ENCODE measurements at places on chromosomes 7 and 10.
A peak's percentile ranks its signal among the peaks of the same experiment; 100 is the strongest.

DNA sequence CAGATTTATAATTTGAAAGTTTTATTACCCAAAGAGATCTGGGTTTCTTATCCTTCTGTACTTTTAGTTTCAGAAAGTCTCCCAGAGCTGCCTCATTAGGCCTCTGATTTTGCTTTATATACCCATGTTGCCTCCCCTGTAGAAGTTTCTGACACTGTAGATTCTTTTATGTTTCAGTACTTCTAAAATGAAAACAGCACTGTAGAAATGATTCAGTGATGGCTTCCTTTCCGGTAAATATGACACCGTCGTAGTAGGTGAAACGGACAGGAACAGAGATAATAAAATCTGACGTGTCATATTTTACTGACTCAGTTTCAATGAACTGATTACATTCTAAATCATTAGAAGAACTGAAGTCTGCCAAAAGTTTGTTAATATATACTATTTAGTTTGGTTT, 272.7 kb downstream of the TWIST1 start:
- no peak for DNase-seq

DNA sequence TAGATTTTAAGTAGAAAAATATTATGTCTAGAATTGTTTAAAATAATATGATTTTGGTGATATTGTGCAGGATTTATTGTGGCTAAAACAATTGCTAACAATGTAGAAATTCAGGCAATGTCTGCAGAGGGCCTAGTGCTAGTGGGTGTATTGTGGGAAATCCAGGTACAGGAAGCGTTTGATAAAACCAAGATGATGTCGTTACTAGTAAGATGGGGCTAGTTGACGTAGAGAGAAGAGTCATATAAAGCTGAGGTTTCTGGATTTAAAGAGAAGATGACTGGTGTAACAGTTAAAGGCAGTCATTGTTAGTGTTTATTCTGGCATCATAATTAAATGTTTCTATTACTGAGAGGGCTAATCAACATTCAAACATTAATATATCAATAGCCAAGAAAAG, 43.5 kb downstream of the ADK start:
- no peak for DNase-seq

DNA sequence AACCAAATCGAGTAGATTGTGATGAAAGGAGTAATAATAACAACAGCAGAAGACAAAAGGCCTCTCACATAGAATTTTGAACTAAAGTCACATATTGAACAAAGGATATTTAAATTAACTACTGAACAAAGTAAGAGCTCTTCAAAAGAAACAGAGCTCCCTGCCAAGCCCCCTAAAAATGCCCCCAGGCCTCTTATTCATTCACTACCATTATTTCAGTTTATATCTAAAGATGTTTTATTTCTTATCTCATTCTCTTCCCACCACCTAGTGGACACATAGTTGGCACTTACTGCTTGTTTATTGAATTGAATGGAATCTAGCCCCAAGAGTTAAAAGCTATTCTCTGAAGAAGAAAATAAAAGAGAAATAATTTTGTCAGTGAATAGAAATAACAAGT, 37.4 kb downstream of the VCL start:
- no peak for DNase-seq

GRCh38 chr7:100407285-100408180, 21.0 kb downstream of the ZCWPW1 start:
- peak; percentile 89 for DNase-seq

DNA sequence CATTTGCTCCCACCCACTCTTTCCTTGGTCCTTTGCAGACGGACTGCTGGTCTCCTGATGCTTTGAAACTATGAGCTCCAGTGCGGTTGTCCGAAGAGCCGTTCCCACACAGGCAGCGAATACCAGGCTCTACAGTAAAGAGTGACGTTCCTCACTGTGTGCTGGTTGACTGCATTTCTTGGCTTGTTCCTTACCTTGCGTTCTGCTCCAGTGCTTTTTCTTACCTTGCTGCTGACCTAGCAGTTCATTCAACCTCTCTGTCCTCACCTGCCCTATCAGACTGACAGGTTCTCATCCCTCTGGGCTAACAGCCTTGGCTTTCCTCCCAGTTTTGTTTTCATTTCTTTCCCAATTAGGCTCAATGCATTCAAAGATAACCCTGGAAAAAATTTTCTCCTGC, 214.8 kb downstream of the TMEM178B start:
- DNase-seq: no peak

DNA sequence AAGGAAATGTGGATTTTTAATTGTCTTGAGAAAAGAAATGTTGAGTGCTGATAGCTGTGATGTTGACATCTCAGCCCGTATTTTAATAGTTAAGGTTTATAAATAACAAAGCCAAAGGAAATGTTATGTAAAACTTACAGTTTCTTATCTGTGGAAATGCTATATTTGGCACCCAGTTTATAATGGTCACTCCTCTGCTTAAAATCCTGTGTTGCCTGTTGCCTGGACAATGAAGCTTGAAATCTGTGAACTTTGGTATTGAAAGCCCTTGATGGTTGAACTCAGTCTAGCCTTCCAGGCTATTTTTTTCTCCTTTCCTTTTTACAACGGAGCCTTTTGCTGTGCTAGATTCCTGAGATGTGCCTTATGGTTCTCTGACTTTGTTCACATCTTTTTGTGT, 46.5 kb downstream of the MCU start:
- DNase-seq: no peak

DNA sequence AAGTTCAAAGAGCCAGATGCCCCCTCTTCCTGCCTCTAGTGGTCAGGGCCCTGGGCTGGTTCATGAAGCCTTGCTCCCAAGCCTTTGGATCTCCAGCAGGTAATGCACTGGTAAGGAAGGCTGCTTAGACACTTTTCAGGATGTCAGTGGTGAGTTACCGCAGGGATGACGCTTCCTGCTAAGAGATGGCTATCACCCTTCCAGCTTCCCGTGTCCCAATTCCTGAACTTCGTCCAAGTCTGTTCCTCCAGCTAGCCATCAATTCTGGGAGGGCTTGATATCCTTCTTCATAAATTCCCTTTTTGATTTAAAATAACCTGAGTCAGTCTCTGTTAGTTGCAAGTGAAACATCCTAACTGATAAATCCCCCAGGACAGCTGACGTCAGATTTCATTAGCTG, 221.2 kb downstream of the PLXNA4 start:
- no peak for DNase-seq

DNA sequence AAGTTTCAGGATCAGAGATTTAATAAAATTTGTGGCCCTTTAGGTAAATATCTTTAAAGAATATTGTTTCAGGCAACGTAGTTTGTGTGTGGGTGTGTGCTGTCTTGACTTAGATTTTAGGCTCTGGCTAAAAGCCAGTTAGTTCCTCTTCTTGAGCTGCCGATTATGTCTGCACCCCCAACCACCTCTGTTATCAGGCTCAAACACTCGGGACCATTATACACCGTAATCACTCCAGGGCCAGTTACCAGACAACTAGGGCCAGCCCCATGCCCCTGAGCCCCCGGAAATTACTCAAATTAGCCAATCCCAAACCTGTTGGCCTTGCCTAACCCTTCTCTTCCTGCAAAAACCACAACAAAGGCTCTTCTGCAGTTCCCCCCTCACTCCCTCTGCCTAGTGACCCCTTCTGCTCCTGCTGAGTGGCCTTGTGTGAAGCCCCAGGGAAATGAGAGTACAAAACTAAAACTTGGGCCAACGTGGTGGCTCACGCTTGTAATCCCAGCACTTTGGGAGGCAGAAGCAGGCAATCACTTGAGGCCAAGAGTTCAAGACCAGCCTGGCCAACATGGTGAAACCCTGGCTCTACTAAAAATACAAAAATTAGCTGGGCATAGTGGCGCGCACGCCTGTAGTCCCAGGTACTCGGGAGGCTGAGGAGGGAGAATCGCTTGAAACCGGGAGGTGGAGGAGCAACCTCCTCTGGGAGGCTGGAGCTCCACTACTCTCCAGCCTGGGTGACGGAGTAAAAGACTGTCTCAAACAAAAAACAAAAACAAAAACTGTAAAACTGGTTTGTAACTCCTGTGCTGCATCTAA, 9.2 kb upstream of the HNRNPF start:
- DNase-seq: no peak

GRCh38 chr10:113304726-113305125, 248.1 kb upstream of the HABP2 start:
- no peak for DNase-seq

GRCh38 chr7:111975346-111975745, 230.9 kb downstream of the DOCK4 start:
- no peak for DNase-seq

DNA sequence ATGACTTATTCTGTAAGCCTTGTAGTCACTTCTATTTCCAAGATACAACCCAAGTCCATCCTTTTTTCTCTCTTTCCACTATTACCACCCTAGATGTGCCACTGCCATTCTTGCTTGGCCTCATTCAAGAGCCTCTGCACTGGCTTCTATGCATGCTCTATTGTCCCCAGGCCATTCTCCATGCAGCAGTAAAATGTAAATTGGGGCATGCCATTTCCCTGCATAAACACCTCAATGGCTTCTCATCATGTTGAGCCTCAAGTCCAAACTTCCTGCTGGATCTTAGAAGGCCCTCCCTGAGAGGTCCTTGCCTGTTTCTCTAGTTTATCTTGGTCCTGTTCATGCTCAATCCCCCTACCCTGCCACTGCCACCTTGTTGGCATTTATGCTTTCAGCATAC, 23.2 kb upstream of the WDFY4 start:
- DNase-seq: no peak

DNA sequence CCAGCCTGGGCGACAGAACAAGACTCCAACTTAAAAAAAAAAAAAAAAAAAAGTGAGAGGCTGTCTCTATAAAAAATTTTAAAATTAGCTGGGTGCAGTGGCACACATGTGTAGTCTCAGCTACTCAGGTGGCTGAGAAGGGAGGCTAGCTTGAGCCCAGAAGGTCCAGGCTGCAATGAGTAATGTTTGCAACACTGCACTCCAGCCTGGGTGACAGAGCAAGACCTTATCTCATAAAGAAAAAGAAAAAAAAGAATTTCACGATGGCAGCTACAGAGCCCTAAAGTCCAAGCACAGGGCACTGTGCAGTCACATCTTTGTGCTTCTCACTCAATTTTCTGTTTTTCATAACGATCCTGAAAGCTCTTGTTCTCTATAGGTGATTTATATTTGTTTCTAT, 209.5 kb upstream of the KCTD7 start:
- DNase-seq: no peak

DNA sequence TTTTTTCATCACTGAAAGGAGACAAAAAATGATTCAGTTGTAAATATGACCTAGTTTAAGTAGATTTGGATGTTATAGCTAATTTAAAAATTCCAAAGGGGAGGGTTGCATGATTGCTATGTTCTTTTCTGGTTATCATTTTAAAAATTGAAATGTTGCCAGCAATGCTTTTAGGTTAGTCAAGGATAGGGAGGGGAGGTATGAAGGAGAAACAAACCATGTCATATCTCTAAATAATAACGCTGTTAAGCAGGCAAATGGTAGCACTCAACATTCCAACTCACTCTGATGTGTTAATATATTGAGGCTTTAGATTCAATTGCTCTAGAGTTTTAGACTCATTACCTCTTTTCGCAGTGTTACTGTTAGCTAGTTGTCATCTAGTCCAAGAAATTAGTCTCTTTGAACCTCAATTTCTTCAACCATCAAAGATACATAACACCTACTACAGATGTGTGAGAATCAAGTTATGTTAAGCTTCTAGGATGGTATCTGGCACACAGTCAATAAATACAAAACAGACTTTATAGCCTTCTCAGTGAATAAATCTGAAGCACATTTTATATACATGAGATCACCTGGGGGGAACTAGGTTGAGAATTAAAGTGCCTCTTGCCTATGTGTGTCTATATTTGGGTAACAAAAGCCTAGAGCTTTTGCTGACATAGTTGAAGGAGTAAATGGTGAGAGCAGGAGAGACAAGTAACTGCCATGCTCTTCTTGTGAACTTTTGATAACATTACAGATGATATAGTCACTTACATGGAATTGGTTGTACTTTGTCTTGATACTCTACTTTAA, 124.9 kb downstream of the CSTF2T start:
- DNase-seq: no peak

GRCh38 chr7:22061775-22062174, 116.1 kb upstream of the CDCA7L start:
- DNase-seq: no peak

GRCh38 chr7:28584235-28584634, 171.9 kb downstream of the CREB5 start:
- no peak for DNase-seq

DNA sequence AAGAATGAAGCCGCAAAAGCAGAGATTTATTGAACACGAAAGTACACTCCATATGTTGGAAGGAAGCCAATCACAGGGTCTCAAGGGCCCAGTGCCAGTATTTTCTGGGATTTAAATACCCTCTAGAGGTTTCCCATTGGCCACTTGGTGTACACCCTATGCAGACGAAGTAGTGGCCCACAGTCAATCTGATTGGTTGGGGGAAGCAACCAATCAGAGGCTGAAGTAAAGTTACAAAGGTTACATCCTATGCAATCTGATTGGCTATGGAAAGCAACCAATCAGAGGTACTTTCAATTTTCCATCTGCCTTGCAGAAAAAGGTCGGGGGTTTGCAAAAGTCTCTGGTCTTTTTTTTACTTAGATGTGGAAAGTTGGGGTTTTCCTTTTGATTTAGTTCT, 481.3 kb upstream of the NRP1 start:
- DNase-seq: no peak

GRCh38 chr7:111076205-111076604, 14.7 kb upstream of the LRRN3 start:
- no peak for DNase-seq

DNA sequence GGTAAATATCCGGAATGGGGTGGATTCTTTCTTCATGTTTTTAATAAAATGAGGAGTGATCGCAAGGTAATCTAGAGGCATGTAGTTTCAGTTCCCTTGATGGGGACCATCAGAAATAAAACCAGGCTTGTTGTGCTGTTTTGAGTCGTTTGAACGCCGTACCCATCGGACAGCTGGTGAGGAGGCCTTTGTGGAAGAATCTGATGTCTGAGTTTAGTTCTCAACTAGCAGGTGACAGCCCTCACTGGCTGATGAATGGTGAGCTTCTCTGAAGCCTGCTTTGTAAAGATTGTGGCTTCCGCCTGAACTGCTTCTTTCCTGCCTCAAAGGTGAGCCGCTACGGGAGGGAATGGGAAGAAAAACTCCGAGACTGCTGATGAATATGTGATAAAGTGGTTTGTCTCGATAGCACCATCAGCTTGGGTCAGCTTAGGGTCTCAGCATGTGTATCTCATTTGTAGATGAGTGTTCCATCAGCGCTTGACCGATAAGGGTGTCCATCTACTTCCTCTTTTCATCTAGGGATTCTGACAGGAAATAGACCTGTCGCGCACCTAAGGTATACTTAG, 977 bp downstream of the TMEM248 start:
- DNase-seq: peak; percentile 70

- DNase-seq: no peak
Observed at GRCh38 chr7:154853063-154853726, 149.7 kb downstream of the PAXIP1 start.

GRCh38 chr10:20893297-20893696, 3.8 kb downstream of the NEBL start:
- DNase-seq: no peak
